ENCODE measurements at places on chromosomes 6 and 20.
A peak's percentile ranks its signal among the peaks of the same experiment; 100 is the strongest.

DNA sequence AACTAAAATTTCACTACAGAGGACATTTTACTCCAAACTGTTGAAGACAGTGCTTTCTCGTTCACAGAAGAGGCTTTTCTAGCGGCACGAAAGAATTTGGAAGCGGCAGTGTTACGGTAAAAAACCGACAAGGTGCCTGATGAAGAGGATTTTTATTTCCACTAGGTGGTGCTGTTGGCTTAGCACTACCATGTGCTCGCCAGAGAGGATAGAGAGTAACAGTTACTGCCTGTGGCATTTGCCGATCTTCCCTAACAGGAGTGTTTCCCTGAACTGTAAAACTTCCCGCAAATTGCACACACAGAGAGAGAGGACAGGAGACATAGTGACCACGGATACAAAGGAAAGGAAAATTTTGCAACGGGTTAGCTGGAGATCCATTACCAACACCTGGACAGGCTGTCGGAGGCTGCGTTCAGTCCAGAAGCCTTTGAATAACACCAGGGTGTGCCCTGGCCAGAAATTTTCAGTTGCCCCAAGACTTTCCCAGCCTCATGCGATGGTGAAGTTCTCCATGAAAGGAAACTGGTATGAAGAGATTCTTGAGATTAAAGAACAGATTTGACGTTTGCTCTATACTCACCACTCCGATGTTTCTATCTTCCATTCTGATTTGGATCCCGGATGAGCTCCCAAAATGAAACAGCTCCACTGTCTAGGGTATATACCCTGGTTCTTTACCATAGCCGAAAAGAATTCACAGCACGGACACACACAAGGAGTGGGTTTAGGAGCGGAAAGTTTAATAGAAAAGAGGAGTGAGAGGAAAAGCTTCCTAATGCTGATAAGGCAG, 48.1 kb downstream of the HLA-DPB1 start:
- DNase-seq: peak; percentile 21

DNA sequence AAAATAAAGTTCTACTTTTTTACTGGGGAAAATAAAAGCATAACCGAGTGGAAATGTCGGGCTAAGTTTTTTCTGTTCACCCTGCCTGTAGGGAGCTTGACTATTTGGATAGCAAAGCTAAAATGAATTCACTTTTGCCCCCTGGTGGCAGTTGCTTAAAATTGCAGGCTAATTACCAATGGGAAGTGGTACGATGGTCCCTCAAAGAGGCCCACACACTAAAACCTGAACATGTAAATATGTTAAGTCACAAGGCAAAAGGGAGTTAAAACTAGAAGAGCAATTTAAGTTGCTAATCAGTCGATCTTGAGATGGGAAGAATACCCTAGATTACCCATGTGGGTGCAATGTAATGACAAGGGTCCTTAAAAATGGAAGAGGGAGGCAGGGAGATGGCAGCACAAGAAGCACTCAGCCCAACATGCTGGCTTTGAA, 916 bp upstream of the SUN5 start:
- no peak for DNase-seq

- DNase-seq: no peak
These were observed 79.3 kb downstream of the TBC1D7 start for GRCh38 chr6:13248994-13249393.

DNA sequence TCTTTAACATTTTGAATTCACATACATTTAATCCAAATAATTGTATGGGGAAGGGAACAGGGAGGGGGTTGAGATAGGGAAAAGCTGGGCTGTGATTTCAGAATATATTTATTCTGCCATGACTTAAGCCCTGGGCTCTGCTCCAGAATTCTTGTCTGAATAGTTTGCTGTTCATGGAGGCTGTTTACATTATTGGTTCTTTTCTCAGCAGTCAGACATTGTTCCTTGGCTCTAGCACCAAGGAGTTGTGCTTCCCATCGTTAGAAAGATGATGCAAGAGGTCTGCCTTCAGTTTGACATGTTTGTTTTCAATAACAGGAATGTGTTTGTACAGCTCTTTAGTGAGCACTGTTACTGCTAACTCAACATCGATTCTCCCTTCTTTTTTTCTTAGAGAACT, 198.8 kb upstream of the CDYL start:
- DNase-seq: no peak

DNA sequence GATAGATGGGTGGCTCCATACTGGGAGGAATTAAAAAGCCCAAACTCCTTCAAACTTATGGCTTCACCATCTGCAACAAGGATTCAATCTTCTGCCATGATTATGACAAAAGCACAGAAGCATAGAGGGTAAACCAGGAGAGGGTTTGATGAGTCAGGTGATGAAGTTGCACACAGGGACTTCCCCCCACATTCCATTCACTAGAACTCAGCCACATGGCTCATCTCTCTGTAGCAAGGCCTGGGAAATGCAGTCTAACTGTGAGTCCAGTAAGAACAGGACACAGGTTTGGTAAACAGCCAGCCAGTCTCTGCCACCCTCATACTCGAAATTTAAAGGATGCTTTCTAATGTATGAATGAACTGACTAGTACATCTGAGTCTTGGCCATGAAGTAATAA, 142.9 kb downstream of the HIVEP2 start:
- no peak for DNase-seq

DNA sequence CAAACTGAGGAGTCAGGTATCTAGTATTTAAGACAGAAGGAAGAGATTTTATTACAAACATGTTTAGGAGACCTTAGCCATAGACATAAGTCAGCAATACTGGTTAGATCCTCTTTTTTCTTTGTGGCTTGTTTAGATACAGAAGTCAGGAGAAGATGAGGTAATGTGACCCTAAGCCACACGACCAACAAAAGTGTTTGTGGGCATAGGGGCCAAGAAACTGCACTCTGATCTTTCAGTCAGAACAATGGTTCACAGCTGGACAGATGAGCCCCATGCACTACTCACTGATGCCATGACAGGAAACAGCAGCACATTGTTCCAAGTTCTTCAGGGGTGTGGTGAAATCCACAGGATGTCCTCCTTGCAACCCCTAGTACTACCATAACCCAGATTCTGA, 238.5 kb upstream of the RAB32 start:
- DNase-seq: no peak

DNA sequence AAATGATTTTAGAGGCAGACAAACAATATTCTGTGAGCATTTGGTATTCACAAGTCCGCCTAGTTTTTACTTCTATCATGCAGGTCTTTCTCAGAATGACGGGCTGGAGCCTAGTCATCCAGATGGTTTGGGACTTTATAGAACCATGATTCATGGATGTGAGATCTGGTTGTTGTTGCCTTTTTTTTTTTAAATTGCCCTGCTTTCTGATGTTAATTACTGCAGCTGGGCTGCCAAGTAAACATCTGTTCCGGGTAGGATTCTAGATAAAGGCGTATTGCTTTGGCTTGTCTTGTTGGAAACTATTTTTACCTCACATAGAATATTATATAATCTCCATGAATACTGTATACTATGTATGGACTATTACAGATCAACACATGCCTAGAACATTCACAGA, 58.1 kb downstream of the RNF217 start:
- no peak for DNase-seq

DNA sequence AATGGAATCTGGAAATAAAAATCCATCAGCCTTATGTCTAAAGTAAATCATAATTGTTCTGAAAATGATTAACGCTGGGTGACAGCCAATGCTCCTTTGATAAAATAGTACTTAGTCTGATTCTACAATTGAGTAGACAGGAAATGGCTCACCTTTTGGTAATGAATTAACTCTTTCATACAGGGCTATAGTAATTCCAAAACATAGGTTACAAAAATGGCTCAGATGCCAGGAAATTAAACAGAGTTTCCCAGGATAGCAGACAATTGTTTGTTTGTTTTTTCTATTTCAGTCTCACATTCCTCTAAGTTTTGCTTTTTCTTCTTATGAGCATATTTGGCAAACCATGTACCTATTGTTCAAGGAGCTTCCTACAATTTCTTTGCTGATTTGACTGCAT, 257.2 kb upstream of the EPHA7 start:
- DNase-seq: peak; percentile 12

GRCh38 chr6:99746261-99746895, 139.7 kb downstream of the PRDM13 start:
- DNase-seq: peak; percentile 65

GRCh38 chr6:41682497-41683272, 44.4 kb downstream of the MDFI start:
- no peak for DNase-seq

- DNase-seq: no peak
These were observed 217.7 kb downstream of the HAO1 start for GRCh38 chr20:7722564-7722963.

DNA sequence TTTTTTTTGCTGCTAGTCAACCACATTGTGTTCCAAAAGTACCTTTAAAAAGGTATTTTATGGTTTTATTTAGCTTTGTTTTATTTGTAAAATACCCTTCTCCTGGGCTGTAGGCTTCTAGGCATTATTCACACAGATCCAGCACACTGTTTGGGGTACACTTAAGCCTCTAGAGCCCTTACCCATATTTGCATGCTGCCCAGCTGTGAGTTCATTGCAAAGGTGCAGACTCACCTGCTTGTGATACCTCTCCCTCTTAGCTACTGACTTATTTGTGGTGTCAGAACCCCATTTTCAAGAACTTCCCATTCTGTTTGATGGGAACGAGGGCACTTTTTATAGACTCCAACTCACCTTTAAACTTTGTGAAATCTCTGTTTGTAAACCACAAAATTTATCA, 69.8 kb downstream of the RIN2 start:
- DNase-seq: no peak

GRCh38 chr20:9230406-9230805, 161.5 kb downstream of the PLCB4 start:
- DNase-seq: no peak

DNA sequence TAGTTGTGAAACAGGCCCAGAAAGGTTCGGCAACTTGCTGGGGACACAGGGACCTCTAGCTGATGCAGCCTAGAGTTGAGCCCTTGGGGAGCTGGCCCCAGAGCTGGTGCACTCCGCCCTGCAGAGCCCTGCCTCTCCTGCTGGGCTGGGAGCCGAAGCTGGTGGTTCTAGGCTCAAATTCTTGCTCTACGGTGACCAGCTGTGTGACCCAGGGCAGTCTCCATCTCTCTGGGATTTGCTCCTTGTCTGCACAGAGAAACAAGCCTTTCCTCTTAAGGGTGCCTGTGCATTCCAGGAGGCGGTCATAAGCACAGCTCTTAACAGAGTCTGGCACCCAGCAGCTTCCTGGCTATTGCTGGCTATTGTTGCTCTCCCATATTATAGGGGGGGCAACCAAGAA, 47.4 kb downstream of the RBM38 start:
- DNase-seq: no peak

DNA sequence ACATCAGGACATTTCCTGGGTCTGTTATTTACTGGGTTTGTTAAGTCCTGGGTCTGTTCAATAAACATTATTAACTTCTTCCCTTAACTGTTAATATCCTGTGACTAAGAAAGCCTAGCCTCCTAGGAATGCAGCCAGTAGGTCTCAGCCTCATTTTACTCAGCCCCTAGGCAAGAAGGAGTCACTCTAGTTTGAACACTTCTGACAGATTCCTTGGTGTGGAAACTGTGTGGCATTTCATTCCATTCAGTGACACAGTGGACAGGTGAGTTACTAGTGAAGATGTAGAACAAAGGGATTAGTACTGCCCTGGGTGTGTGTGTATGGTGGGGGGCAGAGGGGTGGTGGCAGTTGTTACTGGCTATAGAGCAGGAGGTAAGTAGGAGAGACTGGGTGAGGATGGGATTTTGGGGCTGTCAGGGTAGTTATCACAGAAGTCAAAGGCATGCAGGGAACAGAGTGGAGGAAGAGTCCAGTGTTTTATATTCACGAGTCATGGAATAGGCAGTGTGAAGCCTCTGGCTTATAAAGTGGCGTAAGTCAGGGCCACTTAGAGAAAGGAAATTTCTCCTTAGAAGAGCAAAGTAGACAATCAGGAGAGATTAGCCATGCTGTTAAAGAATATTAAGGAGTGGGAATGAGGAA, 28.4 kb downstream of the RNF182 start:
- no peak for DNase-seq

GRCh38 chr20:4181956-4182945, 166.9 kb upstream of the RNF24 start:
- no peak for DNase-seq

DNA sequence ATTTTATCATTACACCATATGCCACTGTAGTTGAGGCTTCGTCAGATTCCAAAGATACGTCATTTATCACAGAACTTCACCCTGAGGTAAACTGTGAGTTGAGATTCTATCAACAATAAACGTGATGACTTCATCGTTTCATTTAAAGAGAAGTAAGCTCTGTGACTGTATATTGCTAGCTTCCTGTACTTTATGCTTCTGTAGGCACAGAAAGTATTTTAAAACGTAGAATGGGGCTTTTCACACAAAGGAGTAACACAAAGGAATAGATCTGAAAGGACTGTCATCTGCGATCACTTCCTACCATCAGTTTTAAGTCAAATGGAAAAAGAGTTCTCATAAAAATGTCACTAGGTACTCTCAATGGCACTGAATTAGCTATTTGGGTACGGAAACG, 234.4 kb upstream of the MCHR2 start:
- DNase-seq: no peak

DNA sequence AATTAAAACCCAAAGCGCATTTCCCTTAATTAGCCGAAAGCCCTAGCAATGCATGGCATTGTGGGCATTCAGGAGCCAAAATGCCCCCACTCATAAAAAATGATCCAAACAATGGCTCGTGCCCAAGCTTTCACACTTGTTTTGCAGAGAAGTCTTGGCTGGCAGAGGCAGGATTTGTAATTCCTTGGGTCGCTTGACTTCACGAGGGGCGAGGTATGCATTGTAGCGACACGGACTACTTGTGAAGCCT, 613 bp upstream of the SASH1 start:
- no peak for DNase-seq

GRCh38 chr6:156009656-156010055, 554.0 kb upstream of the NOX3 start:
- no peak for DNase-seq

- DNase-seq: no peak
These were observed 66.5 kb upstream of the TENT5A start for GRCh38 chr6:81818901-81819361.

DNA sequence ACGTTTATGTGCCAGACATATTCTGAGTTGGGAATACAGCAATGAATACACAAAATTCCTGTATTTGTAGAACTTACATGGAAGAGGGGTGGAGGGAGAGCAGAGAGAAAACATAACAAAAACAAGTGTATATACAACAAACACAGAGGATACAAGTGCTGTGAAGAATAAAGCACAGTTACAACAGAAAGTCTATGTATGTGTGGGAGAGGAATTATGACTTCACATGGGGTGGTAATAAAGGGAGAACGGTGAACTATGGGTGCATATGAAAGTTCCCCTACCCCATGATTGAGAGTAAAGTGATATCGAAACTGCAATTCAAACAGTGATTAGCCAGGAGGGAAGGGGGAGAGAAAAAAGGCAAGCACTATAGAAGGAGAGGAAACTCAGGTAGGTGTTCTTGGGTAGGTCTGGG, 24.6 kb downstream of the HBS1L start:
- no peak for DNase-seq

All from COR-L47 (cell line).